ENCODE measurements at places on chromosomes 1 and 21.
A peak's percentile ranks its signal among the peaks of the same experiment; 100 is the strongest.

DNA sequence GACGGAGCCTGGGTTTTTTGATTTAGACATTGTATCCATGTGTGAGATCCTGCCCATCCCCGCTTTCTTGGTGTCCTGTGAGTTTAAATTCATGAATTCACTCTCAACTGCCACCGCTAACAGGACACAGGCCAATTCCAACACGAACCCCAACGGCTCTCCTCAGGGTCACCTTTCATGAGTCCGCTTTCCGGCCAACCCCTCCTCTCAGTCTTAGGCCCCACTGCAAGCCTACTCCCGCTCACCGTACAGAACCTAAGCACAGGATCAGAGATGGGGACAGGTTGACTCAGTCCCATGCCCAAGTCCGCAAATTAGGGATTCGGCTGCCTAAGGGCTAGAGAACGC is 238 bp upstream of the SCP2 start:
- DNase-seq = no peak

DNA sequence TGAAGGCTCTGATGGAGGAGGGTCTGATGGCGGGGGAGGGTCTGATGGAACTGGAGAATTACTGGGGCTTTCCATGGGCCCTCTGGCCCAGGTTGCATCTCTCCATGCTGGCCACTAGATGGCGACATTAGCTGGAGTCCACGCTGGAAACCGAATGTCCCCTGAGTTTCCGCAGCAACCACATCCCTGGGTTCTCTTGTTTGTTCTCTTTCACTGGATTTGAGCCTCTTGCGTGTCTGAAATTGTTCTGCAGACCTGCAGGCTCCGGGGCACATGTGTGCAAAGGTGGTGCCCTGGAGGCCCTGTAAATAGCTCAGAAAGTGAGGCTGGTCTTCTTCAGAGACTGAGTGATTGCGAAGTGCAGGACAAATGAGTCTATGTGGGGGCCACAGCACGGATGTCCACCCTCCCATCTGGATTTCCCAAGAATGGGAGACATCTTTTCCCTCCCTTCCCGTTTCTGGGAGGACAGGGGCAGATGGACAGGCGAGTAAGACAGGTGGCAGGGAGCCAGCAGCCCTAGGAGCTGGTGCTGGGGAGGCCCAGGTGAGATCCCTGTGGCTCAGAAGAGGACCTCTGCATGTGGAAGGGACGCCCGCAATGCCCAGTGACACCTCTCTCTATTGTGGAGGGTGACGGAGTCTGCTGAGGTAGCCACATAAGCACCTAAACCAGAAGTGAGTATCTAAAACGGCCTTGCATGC is 73.2 kb upstream of the ABCG1 start:
- DNase-seq = peak; percentile 49

GRCh38 chr1:35001743-35002142 is 16.6 kb upstream of the TMEM35B start:
- no peak for DNase-seq

DNA sequence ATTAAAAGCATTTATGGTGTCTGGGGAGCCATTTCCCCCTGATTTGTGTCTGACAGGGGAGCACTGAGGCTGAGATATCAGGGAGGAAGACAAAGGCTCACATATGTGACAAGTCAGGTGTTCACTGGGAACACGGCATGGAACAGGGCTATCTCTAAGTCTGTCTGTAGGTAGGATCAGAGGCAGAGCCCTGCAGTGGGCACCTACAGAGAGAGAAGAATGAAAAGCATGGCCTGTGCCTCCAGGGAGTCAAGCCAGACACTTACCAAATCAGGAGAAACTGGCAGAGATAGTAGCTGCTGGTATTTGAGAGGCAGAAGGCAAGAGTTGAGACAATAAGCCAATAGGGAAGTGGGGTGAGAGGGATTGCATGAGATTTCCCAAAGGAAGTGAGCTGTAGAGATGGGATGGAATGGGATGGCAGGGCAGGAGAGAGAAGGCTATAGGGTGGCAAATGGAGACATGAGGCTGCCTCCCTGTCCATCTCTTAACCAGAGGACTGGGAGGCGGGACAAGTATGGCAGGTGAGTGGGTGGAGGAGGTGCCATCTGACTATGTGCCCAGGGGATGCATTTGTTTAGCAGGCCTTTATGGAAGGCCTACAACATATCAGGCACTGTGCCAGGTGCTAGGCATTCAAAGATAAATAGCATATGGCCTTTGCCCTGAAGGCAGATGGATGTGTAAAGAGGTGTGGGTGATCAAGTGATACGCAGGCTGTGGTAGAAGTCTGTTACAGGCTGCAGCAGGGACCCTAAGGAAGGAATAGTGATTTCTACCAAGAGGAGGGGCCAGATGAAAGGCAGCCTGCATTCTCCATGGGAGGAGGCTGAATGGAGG is 136.2 kb upstream of the IPO9 start:
- no peak for DNase-seq

DNA sequence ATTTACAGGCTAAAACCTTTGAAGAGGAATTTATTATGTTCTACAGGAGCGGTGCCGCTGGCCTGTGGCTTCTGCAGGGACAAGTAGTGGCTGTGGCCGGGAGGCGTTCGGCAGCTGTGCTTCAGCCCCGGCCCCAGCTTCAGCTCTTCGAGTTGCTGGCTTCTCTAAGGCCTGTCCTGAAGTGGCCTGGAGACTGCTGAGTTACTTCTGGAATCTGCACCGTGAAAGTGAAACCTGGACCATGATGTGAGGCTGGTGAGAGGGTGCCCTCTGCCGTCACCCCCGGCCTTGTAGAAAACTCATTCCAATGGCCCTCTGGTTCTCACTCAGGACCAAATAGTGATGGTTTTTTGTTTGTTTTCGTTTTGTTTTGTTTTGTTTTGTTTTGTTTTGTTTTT is 48.1 kb downstream of the PRKCZ start:
- no peak for DNase-seq

GRCh38 chr1:211831558-211832323 is 1.2 kb upstream of the LPGAT1 start:
- no peak for DNase-seq

GRCh38 chr1:180521474-180522212 is 19.3 kb upstream of the ACBD6 start:
- DNase-seq = no peak

GRCh38 chr1:108208724-108209446 is 8.7 kb upstream of the SLC25A24 start:
- no peak for DNase-seq
